ENCODE measurements at places on chromosomes 6 and 20. TPM values are rescaled to one million over a fixed set of nuclear protein-coding genes. Genes with fewer than 3 reads are reported as not detected.

GRCh38 chr6:30317913-30318589 lies 8.7 kb upstream of the TRIM39 start:
- no peak overlapping the region for H3K27ac ChIP-seq
- peaks cover 77% of the 10 kb centered on the region for H3K36me3 ChIP-seq
- no peaks in the 10 kb centered on the region for H3K27me3 ChIP-seq
- no peak for DNase-seq

- no peaks in the 10 kb centered on the region for H3K4me1 ChIP-seq
- no peaks in the 10 kb centered on the region for H3K36me3 ChIP-seq
- DNase-seq, result no peak
- no peak overlapping the region for H3K4me3 ChIP-seq
- no peaks in the 10 kb centered on the region for H3K27me3 ChIP-seq
- no peak overlapping the region for H3K27ac ChIP-seq
These were observed 31.7 kb downstream of the SAMHD1 start for GRCh38 chr20:36919715-36920333.

GRCh38 chr20:568673-569415 lies 25.3 kb upstream of the CSNK2A1 start:
- no peak overlapping the region for H3K4me3 ChIP-seq
- no peak overlapping the region for H3K27ac ChIP-seq
- H3K27me3 ChIP-seq, result no peaks in the 10 kb centered on the region
- peaks cover 10% of the 10 kb centered on the region for H3K4me1 ChIP-seq
- H3K36me3 ChIP-seq, result no peaks in the 10 kb centered on the region

DNA sequence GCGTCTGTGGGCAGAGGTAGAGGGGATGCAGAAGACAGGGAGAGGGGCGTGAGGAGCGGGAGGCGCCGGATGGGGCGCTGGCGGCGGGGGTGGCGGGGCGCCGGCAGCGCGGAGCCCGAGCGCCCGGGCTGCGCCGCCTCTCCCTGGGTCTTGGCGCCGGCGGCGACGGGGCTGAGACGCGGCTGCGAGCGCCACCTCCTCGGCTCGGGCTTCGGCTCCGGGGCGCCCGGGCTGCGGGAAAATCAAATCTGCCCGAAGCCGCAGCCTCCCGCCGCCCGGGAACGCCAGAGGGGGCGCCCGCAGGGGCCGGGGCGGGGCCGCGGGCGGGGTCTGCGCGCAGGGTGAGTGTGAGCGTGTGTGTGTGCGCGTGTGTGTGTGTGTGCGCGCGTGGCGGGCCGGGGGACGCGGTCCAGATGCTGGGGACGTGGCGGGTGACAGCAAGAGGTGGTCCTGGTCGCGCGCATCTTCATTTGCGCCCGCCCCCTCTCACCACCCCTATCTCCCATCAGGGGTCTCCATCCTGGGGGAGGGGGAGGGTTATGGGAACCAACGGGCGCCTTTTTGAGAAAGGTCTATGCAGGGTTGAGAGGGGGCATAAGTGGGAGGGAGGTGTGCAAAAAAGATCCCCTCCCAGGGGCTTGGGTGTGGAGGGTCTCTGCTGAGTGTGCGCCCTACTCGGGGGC lies 646 bp upstream of the CPNE5 start:
- peaks cover 3% of the 10 kb centered on the region for H3K4me1 ChIP-seq
- H3K4me3 ChIP-seq, result peak overlapping the region; percentile 74
- H3K27me3 ChIP-seq, result peaks cover 80% of the 10 kb centered on the region
- no peak overlapping the region for H3K27ac ChIP-seq

Gene LHFPL5
- not detected for total RNA-seq

DNA sequence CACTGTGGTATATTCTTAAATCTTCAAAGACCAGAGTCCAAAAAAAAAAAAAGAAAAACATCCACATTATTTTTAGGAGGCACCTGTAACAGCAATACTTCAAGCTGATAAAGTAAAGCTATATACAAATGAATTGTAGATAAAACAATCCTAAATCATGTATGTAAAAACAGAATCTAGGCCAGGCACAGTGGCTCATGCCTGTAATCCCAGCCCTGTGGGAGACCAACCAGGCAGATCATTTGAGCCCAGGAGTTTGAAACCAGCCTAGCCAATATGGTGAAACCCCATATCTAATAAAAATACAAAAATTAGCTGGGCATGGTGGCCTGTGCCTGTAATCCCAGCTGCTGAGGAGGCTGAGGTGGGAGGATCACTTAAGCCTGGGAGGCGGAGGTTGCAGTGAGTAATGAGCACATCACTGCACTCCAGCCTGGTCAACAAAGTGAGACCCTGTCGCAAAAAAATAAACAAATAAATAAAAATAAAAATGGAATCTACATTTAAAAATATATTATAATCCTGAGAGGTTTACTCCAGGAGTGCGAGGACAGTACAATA lies 7.3 kb downstream of the NAPB start:
- no peaks in the 10 kb centered on the region for H3K4me1 ChIP-seq
- H3K27ac ChIP-seq, result no peak overlapping the region
- H3K36me3 ChIP-seq, result no peaks in the 10 kb centered on the region

GRCh38 chr6:139050770-139051313 lies 22.3 kb downstream of the ABRACL start:
- H3K27me3 ChIP-seq, result no peaks in the 10 kb centered on the region
- no peaks in the 10 kb centered on the region for H3K36me3 ChIP-seq
- DNase-seq, result no peak
- no peaks in the 10 kb centered on the region for H3K4me1 ChIP-seq
- no peak overlapping the region for H3K4me3 ChIP-seq
- no peak overlapping the region for H3K27ac ChIP-seq

Measured in endodermal cell (in vitro differentiated cells).